ENCODE measurements at places on chromosomes 5 and 9.
A peak's percentile ranks its signal among the peaks of the same experiment; 100 is the strongest.

- no peak for DNase-seq
Observed at GRCh38 chr5:123133438-123134100, 44.5 kb downstream of the PRDM6 start.

DNA sequence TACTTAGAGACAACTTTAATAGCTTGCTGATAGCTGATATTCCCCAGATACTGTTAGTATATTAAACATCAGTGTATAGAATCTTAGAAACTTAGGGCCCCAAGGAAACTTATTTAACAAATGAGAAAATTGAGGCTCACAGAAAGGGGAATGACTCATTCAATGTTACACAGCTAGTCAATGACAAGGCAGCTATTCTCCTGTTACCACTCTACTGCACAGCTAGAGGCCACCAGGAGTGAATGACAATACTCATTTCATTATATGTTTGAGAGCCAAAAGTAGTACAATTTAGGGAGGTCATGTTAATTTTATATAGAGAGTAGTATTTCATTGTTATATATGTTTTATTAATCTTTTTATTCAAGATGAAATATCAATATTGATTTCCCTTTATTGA lies 33.2 kb upstream of the PCDHB1 start:
- no peak for DNase-seq

DNA sequence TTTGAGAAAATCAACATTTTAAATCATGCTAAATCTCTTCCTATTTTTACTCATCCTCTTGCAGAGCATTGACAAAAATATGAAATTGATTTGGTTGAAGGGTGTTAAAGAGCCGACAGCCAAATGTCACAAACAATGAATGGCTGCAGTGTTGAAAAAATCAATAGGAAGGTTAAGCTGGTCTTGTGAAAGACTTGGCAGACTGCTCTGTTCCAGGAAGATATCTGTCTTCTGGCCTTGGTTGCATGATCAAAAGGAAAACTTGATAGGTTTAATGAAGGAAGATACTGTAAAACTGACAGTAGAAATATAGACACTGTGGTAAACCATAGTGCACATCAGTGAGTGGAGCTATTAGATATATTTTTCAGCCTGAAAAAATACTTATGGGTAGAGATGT lies 103.6 kb downstream of the PBX3 start:
- no peak for DNase-seq

GRCh38 chr9:36551910-36552309 lies 20.8 kb upstream of the MELK start:
- DNase-seq, result no peak

- no peak for DNase-seq
Observed at GRCh38 chr5:125530833-125531615, 784.6 kb upstream of the ZNF608 start.

GRCh38 chr5:78503958-78504653 lies 143.7 kb downstream of the SCAMP1 start:
- DNase-seq, result no peak

DNA sequence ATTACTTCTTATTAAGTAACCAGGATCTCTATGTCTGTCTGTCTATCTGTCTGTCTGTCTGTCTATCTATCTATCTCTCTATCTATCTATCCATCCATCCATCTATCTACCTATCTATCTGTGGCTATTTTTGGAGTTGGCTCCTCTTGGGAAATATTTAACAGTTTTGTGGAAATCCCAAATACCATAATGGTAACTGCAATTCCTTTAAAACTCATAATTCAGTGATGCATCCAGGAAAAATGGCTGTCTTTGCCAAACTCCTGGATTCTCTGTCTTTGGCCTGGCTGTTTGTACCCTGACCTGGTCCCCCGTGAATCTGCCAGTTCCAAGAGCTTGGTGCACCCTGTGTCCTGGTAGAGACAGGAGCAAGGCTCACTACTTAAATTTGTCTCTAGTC lies 197.0 kb downstream of the PCSK1 start:
- DNase-seq, result no peak

DNA sequence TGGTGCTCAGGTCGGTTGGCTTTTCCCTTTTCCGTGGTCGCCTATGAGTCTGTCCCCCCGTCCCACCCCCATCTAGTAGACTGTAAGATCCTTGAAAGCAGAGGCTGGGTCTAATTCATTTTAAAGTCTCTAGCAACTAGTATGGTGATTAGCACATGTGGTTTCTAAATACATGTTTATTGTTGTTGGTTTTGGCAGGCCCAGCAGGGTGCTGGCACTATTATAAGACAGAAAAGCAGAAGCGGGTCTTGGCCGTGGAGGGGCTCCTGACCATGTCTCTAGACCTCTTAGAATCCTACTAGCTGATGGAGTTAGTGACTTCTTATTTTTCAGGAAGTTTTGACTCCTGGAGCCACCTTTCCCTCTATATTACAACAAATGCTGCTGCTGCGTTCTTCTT lies 61.5 kb upstream of the TNFSF8 start:
- DNase-seq, result no peak

DNA sequence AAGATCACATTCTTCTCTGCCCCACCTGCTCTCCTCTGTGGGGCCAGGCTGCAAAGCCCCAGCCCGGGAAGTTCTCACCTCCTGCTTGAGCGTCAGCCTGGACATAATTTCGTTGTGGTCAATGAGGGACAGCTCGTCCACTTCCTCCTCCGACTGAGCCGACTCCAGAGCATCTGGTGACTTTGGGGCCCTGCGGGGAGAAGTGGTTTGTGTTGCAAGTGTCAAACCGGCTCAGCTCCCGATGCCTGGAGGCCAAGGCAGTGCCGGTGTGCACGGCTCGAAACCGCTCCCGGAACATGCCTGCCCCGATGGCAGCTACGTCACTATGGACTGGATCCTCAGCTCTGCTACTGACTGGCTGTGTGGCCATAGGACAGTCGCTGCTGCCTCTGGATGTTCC lies 52.8 kb downstream of the PRRT1B start:
- no peak for DNase-seq

DNA sequence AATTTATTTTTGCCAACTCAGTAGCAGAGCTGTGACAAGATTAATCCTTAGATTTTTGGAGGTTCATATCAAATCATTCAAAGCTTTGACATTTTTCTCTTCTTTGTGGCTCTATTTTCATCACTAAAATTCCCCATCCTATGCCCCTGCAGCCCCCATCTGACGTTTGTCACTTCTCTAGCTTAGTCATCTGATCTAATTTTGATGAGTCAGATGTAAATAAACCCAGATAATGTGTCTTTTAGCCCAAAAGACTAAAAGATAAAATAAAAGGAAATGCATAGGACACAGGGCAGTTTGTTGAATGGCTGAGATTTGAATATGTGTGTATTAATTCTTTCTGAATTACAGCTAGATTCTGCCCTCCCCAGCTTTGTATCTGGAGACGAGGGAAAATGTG lies 897 bp upstream of the HSPB3 start:
- DNase-seq, result no peak

GRCh38 chr5:139524940-139525585 lies 36.1 kb upstream of the UBE2D2 start:
- no peak for DNase-seq

GRCh38 chr5:119071561-119071995 lies 691 bp downstream of the DMXL1 start:
- no peak for DNase-seq

DNA sequence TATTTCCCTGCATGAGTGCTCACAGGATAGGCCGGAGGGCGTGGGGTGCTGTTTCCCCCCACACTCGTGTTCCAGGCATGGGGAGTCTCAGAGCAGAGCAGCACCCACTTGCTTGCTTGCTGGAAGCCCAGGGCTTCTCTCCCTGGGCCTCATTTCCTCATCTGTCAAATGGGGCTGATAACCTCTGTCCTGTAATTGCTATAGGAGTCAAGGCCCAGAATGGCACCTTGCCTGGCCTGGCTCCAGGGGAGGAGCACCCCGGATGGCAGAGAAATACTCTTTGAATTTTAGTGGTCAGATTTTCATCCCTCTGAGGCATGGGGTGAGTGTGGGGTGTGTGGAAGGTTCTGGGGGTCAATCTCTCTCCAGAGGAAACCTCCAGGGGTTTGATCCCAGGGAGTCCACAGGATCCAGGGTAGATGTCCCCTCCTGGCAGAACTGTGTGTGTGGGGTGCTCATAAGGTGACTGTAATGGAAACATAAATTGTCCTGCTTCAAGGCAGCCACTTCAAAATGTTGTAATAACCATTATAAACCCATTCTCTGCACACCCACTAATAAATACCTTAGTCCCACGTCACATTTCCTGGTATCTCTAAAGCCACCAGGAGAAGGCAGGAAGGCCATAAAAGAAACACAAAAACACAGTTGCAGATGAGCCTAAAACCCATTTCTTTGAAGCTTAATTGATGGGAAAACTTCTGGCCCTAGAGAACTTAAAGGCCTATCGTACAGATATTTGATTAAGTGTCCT lies 272.2 kb downstream of the FSTL4 start:
- DNase-seq, result no peak

DNA sequence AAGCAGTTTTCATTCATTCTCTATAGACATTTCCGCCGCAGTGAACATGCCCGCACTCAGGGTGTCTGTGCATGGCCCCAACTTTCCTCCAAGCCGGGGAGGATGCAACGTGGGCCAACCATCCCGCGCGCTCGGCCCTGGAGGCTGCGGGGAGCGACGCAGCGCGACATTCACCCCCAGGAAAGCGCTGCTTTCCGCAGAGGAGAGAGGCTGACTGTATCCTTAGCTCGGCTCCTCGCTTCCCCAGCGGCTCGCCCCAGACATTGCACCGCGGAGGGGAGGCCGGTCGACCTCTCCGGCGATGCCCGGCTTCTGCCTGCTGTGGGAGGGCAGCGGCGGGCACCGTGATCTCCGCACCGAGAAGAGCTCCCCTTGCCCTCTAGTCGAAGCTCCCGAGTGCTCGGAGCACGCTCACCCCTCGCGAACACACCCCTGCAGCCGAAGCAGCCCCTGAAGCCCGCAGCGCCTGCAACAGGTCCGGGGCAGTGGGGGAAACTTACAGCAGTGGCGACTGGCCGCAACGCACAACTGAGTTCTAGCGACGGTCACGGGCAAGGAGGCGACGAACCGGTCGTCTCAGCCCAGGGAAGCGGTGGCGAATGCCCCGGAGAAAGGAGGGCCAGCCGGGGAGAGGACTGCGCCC lies 600 bp downstream of the ENC1 start:
- peak; percentile 41 for DNase-seq

GRCh38 chr5:34543687-34544086 lies 112.4 kb upstream of the RAI14 start:
- DNase-seq, result no peak

Data from activated T-cell treated with anti-CD3 and anti-CD28 coated beads, Interleukin-2, amount 50 U/mL, for 1 hour (primary cell).